ENCODE measurements at places on chromosomes 3 and 15. TPM values are rescaled to one million over a fixed set of nuclear protein-coding genes. Genes with fewer than 3 reads are reported as not detected.

Gene PLOD2
- total RNA-seq = 13.1 TPM

Gene TMEM39A
- total RNA-seq = 36.0 TPM

Gene GOLGA6L22
- not detected for total RNA-seq

Gene MPI
- total RNA-seq = 52.3 TPM

Gene CRABP1
- 5.3 TPM for total RNA-seq

Gene ZMYND10
- 3.4 TPM for total RNA-seq

Gene CPEB1
- total RNA-seq = 4.7 TPM

Gene EPHA3
- total RNA-seq = 208 TPM

All from parietal lobe (tissue), 2 donors.